Kidney tubule cell (primary cell): ENCODE measurements at places on chromosomes 5 and 9.

- no peak for DNase-seq
These were observed 1.4 kb downstream of the MXD3 start for GRCh38 chr5:177310332-177310731.

- no peak for DNase-seq
These were observed 212.6 kb upstream of the MSX2 start for GRCh38 chr5:174511714-174512253.

DNA sequence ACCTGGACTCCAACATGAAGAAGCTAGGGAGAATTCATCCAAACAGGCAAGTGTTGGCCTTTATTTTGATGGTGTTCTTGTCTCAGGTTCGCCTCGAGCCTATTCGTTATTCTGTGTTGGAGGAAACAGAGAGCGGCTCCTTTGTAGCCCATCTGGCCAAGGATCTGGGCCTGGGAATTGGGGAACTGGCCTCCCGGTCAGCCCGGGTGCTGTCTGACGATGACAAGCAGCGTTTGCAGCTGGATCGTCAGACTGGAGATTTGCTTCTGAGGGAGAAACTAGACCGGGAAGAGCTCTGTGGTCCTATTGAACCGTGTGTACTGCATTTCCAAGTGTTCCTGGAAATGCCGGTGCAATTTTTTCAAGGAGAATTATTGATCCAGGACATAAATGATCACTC is 367 bp downstream of the PCDHB4 start:
- no peak for DNase-seq

- DNase-seq = peak; percentile 23
These were observed 510.3 kb upstream of the KLF4 start for GRCh38 chr9:107999890-108000289.

- DNase-seq = no peak
These were observed 31.8 kb downstream of the PRELID2 start for GRCh38 chr5:145803112-145804004.

DNA sequence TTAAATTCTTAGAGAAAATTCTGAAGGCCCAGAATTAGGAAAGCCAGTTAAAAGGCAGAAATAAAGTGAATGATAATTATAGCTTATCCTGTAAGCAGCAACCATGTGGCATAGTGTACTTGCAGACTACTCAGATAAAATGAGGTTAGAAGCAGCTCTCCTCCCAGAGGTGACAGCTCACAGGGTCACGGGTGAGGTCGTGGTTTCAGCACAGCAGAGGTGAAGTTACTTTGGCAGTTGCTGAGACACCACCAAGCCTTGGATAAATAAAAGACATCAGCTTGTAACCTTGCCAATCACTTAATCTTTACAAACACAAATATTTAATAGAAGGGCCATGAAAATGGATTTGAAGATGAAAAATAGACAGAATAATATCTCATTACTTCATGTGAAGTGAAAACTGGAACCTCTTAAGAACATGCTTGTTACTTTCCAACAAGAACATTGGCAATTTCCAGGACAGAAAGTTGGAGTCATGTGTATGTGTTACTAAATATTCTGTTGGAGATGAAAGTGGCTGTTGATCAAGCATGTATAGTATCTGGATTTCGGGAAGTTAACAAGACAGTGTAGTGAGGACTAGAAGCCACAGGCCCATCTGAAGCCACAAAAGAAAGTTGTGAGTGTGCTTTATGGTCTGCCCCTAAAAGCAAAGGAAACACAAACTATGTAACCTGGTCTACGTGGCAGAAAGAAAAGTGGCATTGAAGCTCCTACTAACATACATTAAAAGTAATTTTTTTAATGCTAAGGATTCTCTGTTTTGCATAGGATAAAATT is 134.4 kb downstream of the ERCC6L2 start:
- DNase-seq = peak; percentile 78

- no peak for DNase-seq
These were observed 153.8 kb downstream of the COL23A1 start for GRCh38 chr5:178436326-178436940.

- DNase-seq = peak; percentile 96
These were observed 34.4 kb downstream of the ERGIC1 start for GRCh38 chr5:172868436-172868923.

DNA sequence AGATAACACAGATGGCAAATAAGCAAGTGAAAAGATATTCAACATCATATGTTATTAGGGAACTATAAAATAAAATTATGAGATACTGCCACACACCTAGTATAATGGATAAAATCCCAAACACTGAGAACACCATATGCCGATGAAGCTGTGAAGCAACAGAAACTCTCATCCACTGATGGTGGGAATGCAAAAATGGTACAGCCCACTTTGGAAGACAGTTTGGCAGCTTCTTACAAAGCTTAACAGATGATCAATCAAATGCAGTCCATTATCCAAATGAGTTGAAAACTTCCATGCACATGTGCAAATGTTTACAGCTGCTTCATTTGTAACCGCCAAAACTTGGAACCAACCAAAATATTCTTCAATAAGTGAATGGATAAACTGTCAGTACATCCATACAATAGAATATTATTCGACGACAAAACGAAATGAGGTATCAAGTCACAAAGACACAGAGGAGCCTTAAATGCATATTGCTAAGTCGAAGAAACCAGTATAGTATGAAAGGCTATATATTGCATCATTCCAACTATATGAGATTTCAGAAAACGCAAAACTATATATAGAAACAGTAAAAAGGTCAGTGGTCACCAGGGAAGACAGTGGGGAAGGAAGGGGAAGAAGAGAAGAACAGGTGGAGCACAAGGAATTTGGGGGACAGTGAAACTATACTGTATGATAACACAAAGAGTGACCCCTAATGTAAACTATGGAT is 14.9 kb downstream of the PFDN1 start:
- DNase-seq = no peak

DNA sequence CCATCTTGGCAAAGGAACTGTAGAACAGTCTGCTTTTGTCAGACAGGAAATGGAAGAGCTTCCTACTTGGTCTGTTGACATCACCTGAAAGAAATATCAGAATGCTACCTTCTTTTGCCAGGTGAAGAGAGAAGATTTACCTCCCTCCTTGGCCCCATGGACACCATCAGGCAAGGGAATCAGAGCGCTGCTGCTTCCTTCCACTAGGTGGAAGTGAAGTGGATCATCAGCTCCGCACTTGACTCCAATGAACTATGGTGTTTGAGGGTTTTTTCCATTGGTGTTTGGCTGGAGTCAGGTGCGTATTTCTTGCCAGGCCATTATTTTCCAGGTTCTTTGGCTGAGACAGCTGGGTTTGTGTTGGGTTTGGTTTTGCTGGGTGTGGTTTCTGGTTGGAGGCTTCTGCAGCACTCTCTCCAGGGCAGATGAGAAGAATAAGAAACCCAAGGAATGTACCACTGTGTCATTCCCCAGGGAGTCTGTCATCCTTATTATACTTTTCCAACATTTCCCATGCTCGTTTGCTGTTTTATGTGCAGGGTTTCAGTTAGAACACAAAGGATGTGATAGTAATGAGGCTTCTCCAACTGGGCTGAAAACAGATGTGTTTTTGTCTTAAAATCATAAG is 12.4 kb downstream of the SPATA31E1 start:
- DNase-seq = no peak

GRCh38 chr9:127128341-127129072 is 6.1 kb upstream of the ANGPTL2 start:
- DNase-seq = peak; percentile 76

GRCh38 chr9:132886334-132886725 is 7.6 kb downstream of the SPACA9 start:
- DNase-seq = no peak

- DNase-seq = no peak
These were observed 34.5 kb upstream of the RASA1 start for GRCh38 chr5:87233143-87233542.

GRCh38 chr5:171924493-171925122 is 81.8 kb downstream of the FBXW11 start:
- no peak for DNase-seq

- peak; percentile 33 for DNase-seq
These were observed 22.4 kb downstream of the LHX6 start for GRCh38 chr9:122206118-122207046.
